Activated naive CD8-positive, alpha-beta T cell treated with anti-CD3 and anti-CD28 coated beads for 36 hours (primary cell): ENCODE measurements at places on chromosomes 3 and 15.

DNA sequence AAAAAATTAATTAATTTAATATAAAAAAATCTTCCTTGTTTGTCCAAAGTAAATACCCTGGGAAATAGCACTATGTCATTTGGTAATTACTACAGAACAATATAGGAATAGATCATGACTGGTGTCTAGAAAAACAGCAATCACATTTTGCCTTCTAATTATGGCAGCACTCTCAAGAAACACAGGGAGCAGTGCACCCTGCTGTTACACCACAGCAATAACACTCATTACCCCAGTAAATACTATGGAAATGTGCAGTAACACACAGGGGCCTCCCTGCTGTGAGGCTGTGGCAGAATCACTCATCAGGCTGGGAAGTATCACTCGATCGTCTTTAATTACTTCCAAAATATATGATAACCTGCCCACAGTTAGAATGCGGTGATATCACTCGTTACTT lies 646.0 kb downstream of the TUSC7 start:
- DNase-seq = no peak

DNA sequence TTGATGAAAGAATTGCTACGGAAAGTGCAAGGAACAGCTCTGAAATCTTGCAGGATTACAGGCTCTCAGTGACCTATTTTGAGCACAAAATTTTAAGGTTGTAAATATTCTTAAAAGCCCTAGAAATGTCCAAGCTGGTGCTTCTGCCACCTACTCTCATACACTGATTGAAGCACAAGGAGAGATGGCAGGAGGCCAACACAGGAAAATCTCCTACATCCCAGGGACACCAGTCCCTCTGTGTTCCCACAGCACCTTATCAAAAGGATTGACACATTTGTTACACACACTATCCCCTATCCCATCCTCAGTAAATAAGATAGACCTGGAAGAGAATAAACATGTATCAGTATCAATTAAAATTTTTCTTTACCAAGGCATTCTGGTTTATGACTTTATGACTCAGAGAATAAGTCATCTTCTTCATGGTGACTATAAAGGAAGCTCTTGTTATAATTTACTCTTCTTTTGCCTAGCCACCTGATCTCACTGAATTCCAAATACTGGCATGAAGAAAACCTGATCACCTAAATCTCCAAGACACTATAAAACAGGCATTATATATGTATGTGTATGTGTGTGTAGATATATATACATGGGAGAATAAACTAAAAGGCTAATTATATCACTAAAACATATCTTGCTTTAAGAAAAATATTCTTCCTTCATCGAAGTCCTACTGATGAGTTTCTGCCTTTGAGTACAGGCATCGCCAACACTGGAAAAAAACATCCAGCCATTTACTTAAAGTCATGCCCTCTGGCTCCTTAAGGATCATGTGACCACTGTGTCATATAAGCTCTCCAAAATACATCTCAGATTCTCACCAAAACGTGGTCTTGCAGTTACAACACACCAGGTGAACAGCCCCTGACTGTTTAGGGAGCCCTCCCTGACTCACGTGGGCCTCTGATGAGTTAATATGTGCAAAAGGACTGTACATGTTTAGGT lies 208.1 kb upstream of the NR2F2 start:
- DNase-seq = no peak

- DNase-seq = no peak
Observed at GRCh38 chr3:90102146-90102545, 994.7 kb downstream of the EPHA3 start.

- DNase-seq = no peak
Observed at GRCh38 chr15:33500432-33501195, 189.8 kb downstream of the RYR3 start.

DNA sequence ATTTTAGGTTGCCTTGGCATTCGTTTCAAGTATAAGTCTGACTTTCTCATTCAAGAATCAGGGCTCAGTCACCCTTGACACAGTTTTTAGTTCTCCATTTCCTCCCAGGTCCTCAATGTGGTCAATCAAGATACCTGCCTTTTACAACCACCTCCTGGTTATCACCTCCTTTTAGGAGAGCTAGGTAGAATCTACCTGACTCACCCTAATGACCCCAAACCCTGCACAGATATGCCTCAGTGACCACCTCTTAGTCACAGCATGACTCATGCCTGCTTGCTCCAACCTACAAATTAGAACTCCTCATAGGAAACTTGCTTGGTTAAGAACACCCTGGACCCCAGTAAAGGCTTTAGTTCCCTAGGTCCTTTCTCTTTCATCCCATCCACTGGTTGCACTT lies 22.5 kb downstream of the DMXL2 start:
- no peak for DNase-seq

GRCh38 chr15:89531796-89532537 lies 35.6 kb upstream of the RHCG start:
- no peak for DNase-seq

- DNase-seq = peak; percentile 43
Observed at GRCh38 chr15:63381301-63382204, at the start of gene CA12. CA12 (minus strand) TSS chr15:63381846; CDS start chr15:63381720, 126 bp downstream.

DNA sequence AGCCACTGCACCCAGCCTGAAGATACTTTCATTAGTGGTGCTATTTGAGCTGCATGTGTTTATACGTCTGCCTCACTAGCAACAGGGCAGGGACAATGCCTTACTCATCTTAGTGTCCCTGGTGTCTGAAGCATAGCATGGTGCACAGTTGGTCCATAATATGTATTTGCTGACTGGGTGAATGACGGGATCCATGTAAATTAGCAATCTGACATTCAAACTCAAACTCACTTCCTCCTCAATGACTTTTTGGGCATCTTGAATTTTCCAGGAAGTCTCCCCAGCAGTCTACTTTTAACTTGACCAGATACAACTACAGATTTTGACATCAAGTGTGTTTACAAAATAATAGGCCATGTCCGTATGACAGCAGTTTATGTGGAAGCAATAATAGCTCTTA lies 3.0 kb upstream of the LDHAL6B start:
- DNase-seq = no peak

- DNase-seq = no peak
Observed at GRCh38 chr15:77721963-77722362, 89.3 kb upstream of the LINGO1 start.

- peak; percentile 82 for DNase-seq
Observed at GRCh38 chr3:71478568-71478967, 105.0 kb downstream of the FOXP1 start.

DNA sequence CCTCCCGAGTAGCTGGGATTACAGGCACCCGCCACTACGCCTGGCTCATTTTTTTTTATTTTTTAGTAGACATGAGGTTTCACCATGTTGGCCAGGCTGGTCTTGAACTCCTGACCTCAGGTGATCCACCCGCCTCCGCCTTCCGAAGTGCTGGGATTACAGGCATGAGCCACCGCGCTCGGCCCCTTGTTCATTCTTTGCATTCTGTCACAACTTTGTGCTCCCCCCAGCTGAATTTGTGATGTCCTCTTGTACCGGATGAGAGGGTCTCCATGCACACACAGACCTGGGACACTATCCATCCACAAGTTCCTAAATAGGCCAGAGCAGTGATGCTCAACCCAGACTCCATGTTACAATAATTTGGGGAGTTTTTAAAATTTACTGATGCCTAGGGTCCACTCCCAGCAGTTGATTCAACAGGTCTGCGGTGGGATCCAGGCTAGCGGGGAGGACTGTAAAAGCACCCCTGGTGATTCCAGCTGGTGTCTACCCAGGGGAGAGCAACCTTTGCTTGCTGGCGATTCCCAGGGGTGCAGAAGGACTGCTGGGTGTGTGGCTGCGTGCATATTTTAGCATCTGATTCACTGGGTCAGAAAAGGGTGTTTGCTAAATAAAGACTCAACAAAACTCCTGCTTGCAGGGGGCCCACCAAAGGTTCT lies 1.0 kb downstream of the RASSF1 start:
- DNase-seq = no peak

- no peak for DNase-seq
Observed at GRCh38 chr3:116155841-116156240, 289.4 kb downstream of the LSAMP start.

DNA sequence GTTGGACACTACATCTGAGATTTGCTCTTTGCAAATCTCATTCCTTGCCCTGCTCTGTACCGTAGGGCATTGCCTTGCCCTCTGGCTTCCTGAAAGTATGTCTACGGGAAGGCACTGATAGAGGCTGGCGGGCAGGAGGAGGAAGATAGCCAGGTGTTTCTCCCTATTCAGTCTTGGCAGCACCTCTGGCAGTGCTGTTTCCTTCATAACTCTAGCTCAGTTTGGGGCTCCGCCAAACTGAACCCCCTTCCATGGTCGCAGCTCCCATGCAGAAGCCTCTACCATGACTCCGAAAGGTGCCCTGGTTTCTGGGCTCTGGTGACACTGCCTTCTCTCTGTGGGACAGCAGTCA lies 122.3 kb upstream of the PRR20G start:
- no peak for DNase-seq

DNA sequence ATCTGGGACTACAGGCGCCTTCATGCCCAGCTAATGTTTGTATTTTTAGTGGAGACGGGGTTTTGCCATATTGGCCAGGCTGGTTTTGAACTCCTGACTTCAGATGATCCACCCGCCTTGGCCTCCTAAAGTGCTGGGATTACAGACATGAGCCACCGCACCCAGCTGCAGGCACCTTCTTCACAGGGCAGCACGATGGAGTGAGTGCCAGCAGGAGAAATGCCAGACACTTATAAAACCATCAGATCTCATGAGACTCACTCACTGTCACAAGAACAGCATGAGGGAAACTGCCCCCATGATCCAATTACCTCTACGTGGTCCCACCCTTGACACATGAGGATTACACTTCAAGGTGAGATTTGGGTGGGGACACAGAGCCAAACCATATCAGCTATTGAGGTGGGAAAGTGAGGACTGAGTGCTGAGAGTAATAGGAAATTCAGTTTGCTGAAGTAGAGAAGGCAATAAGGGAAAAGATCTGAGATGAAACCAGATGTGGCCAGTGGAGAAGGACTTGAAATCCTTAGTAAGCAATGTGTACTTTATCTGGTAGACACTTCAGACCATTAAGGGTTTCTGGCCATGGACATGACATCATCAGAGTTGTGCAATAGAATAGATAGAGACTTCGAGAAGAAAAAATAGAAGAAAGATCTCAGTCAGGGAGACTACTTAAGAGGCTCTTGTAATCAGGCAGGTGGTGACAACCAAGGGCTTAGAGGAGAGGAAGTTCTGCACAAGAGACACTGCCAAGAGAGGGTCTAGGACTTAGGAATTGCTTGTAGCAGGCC lies 18.1 kb upstream of the ATP13A5 start:
- no peak for DNase-seq
